Activated naive CD4-positive, alpha-beta T cell treated with anti-CD3 and anti-CD28 coated beads, Interleukin-2, amount 50 U/mL, for 16 hours (primary cell): ENCODE measurements at places on chromosomes 13 and 19.

DNA sequence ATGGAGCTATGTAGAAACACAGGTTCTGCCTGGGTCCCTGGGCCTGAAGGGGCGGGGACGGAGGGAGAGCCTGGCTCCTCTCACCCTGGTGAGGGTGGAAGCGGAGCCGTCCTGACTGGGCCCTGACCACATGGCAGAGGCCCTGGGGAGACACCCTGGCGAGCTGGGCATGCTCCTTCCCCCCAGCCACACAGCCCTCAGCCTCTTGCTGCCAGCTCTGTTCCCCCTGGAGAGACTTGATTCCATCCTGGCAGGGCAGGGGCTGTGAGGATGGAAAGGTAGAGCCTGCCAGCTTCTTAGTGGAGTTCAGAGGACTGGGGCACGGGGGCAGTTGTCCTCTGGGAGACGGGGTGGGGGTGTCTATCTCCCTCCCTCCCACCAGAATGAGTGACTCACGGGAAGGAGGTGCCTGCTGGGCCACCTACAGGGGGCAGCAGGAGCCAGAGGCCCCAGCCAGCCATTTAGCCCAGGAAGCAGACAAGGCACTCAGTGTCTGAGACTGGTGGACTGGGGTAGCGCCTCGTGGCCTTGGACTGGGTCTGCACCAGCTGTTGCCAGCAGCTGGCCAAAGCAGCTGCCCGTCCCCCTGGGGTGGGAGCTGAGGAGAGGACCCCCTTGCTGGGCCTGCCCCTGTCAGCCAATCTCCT is 22.8 kb upstream of the RNF17 start:
- DNase-seq, result no peak

GRCh38 chr13:111344471-111345191 is 24.2 kb downstream of the TEX29 start:
- no peak for DNase-seq

GRCh38 chr13:109747524-109747923 is 38.9 kb downstream of the IRS2 start:
- DNase-seq, result no peak

- DNase-seq, result no peak
Measured at GRCh38 chr13:50452028-50452427, 391.5 kb downstream of the DLEU7 start.
